ENCODE measurements at places on chromosomes 1 and 21. TPM values are rescaled to one million over a fixed set of nuclear protein-coding genes. Genes with fewer than 3 reads are reported as not detected.

- peak; percentile 66 for DNase-seq
These were observed 1.3 kb downstream of the SMG5 start for GRCh38 chr1:156281281-156281680.

GRCh38 chr1:213122514-213122929, 71.5 kb downstream of the RPS6KC1 start:
- peak; percentile 22 for DNase-seq

GRCh38 chr1:12601700-12602658, 16.0 kb downstream of the DHRS3 start:
- DNase-seq: peak; percentile 85

DNA sequence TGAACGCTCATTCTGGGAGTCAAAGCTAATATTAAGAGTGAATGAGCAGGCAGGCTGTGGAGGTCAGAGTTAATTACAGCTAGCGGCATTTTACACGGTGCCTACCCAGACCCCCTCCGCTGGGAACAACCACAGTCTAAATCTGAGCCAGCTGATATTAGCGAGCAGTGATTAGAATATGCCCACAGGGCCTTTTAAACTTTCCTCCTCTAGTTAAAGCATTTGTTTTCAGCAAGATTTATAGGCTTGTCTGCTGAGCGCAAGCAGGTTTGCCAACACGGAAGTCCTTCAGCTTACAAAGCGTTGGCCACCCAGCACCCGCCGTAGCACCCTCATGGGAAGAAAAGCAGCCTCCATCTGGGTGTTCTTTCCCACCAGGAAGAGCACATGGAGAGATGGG, 72.1 kb downstream of the LMX1A start:
- no peak for DNase-seq

- no peak for DNase-seq
These were observed 33.7 kb upstream of the NEK7 start for GRCh38 chr1:198123133-198123532.

DNA sequence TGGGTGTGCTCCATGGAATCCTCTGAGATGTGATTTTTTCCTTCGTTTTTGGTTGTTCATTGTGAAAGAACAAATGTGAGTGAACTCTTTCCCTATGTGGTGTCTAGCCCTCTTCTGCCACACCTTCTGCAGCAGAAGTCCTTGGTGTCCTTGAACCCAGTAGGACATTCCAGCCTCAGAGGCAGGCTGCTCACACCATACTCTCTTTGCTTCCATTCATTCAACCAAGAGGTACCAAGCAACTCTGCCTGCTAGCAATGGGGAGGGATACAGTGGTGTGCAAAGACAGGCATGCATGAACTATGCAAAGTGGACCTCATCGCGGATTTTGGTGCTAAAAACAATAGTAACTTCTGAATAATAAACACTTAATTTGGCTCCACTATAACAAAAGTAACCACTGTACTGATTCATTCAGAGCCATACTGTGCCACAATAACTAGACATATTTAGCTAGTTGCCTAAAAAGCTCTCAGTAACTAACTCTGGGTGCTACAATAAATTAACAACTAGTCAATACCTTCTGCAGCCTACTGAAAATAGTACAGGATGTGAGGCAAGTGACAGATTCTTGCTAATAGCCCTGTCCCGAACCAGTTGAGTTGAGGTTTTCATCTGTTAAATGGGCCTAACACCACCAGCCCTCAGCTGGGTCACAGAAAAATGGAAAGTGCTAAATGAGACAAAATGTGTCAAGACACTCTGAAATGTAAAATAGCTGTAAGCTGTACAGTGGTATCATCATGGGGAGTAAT, 155.4 kb downstream of the SLC45A1 start:
- no peak for DNase-seq

- DNase-seq: no peak
These were observed 144.6 kb downstream of the MAGI3 start for GRCh38 chr1:113534875-113535274.

GRCh38 chr1:165928075-165928731, 100.8 kb downstream of the UCK2 start:
- DNase-seq: peak; percentile 58

GRCh38 chr1:81832573-81832972, 31.8 kb downstream of the ADGRL2 start:
- DNase-seq: peak; percentile 3

DNA sequence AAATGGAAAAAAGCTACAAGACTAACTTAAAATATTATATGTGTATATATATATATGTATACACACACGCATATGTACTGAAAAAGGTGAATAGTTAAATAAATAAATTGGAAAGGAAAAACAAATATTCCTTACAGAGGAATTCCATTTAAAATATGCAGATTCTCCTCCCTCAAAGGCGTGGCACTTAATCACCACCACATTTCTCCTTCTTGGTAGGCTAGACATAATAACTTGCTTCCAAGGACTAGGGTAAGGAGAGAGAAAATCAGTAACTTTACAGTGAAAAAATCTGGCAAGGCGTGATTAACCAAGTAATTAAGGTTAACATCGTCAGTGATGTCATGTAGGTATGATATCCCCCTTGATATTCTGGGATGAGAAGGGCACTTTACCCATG, 84.0 kb upstream of the USP25 start:
- DNase-seq: no peak

DNA sequence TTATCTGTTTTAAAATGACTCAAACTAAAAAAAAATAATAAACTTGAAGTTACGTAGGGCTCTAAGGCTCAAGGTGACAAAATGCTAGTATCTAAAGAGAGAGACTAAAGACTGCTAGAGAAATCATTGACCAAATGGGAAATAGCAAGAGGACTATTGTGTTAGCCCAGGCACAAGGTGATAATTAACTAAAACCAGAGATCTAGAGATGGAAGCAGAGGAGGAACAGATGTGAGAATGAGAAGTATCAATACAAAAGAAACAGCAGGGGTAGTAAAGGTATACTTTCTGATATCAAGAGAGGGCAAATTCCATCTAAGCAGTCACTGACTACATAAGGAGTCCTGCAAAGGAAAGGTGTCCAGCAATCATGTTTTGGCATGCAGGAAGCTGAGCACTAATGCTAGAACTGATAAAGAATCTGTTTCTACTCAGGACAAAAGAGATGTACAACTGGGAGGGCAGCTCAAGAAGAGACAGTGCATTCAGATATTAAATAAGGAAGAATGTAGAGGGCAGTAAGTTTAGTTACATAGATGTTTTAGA, 100.2 kb upstream of the GNG4 start:
- DNase-seq: no peak

DNA sequence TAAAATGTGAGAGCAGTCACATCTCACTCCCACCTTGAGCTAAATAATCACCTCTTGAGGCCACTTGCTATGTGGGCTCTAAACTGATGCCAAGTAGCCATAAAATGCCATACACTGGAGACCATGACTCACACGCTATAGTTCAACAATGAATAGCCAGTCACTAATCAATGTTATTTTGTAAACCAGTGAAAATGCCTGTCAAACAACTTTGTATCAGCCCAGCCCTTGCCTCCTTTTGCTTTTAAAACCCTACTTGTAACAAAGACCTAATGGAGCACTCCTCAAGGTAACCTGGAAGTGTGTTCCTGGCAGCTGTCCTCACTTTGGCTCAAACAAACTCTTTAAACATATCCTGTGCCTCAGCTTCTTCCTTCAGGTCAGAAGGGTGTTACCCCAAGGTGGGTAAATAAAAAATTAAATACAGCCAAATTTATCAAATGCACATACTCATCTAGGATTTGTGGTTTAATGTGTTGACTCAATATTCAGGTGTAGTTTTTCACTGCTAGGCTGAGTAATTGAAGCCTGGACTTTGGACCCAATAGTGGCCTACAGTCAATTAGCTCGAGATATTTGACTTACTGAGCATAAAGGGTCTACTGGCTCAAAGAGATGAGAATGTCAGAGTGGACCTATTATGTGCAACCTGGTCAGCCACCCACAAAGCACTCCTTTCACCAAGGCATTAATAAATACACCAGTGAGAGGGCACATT, 154.3 kb downstream of the COQ8A start:
- no peak for DNase-seq

- no peak for DNase-seq
These were observed 121.1 kb downstream of the LACTBL1 start for GRCh38 chr1:22851517-22851916.

GRCh38 chr1:9590201-9590600, 1.5 kb downstream of the TMEM201 start:
- no peak for DNase-seq

- no peak for DNase-seq
These were observed 47.1 kb upstream of the ZYG11A start for GRCh38 chr1:52795464-52795863.

DNA sequence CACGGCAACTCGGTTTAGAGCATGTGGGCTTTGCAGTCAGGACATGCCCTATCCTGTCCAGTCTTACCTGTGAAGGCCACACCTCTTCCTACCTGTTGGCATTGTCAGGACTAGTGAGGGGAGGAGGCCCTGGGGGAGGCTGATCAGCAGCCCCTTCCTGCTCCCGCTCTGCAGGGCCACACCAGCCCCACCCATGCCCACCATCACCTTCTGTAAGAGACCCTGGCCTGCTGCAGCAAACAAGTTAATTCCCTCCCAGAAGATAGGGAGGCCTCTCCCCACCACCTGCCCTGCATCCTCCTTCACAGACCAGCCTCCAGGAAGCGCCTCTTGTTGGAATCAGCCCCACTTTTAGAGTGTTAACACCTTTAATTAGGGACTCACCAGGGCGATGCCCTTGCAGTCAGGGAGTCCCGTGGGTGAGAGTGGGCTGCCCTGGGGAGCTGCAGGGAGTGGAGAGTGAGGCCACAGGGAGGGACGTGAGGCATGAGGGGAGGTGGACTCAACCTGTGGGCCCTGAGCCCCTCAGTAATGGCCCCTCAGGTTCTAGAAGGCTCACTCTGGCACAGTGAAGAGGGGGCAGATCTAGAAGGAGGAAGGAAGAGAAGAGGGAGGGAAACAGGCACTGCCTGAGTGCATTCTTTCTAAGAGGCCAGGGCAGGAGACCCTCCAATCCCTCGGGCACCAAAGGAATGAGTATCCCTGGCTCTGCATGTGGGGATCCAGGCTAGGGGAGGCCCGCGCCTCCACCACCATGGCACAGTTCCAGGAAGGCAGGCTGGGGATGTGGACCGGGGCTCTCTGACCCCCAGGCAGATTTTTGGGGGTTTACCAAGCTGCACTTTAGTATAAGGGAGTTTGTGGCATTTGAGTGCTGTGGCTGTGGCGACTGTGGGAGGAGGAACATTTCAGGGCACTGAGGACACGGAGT, 8.2 kb downstream of the UMODL1 start:
- DNase-seq: no peak

DNA sequence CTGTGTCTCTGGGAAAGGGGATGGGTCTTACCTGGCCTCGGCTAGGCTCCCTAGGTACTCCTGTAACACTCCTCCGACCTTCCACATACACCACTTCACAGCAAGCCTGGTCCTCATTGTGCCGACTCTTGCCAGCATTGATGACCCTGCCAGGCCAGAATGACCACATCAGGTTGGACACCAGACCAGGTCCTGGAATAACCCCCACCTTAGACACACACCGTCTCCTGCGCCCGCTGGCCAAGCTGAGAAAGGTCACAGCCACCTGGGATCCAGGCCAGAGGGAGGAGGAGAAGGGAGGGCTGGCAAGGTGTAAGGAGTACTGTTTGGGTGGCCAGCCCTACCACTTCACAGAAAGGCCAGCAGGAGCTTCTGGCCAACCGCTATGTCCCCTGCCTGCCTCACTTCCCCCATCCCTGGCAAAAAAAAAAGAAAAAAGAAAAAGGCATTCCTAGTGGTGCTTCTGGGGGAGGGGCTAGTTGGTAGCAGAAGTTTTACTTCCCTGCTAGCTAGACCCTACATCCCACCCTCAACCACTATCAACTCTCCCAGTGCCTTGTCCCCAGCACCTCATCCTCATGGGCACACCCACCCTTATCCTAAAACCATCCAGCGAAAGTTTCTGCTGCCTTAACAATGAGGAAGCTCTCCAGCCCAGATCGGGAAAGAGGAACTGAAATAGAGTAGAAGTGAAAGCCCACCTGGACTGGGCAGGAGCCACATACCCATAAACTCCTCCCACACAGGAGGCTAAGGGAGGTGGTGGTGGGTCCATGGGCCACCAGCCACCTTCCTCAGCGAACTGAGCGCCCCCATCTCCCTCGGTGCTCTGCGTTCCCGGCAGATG, 1.4 kb downstream of the PPM1J start:
- no peak for DNase-seq

DNA sequence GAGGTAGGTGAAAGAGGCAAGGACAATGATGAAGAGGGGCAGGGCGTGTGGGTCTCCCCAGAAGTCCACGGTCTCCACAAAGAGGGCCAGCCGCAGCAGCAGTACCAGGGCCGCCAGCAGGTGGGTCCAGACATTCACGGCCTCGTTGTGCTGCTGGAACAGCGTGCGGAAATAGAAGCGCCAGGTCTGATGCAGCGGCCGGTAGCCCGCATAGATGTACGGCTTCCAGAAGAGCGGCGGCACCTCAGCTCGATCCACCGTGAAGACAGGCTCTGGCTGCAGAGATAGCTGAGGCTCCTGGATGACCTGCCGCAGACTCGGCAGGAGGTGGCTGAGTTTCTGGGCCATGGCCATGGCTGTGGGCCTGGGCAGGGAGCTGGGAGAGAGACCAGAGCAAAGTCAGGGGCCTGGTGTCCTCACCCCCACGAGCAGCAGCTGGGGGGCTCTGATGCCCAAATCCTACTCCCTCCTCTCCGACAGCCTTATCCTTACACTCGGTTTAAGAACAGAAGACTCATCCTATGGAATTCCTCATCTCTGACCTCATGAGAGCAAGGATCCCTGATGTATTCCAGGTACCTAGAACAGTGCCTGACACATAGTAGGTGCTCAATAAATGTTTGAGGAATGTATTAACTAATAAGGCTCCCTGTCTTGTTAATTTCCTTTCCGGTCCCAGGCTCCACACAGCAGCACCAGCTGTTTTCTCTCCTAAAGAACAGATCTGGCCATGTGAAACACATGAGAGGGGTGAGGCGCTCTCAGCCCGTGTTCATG, 4.4 kb upstream of the AUNIP start:
- no peak for DNase-seq

DNA sequence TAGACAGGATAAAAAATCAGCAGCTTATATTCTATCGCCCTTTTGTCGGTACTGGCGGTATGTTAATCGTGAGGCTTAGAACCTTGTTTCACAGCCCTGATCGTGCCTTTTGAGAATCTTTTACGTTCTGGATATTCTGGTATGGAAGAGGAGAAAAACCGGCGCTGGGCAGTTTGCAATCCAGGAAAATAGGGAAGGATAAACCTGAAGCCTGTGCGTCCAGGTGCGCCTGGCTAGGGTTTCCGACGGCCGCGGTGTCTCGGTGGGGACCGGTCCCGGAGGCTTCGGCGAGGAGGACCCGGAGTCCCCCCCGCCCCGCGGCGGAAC, 258 bp upstream of the SYPL2 start:
- no peak for DNase-seq

Gene LAMB3
- 423 TPM for total RNA-seq

Gene NBPF3
- 12.3 TPM for total RNA-seq

Gene KRTAP11-1
- total RNA-seq: not detected

Gene FAM72A
- 9.0 TPM for total RNA-seq

Gene IVL
- total RNA-seq: 0.26 TPM

Gene TCEA3
- 1.2 TPM for total RNA-seq

Gene TMEM81
- 1.8 TPM for total RNA-seq

Gene HIVEP3
- 4.8 TPM for total RNA-seq

Gene MFN2
- total RNA-seq: 78.2 TPM

Data from HT1080 (cell line).